CD4-positive, alpha-beta T cell treated with Interleukin-21 for 1 hour (primary cell): ENCODE measurements at places on chromosomes 16 and 17.

GRCh38 chr17:21129023-21129681 is 2.4 kb downstream of the DHRS7B start:
- no peak for DNase-seq

DNA sequence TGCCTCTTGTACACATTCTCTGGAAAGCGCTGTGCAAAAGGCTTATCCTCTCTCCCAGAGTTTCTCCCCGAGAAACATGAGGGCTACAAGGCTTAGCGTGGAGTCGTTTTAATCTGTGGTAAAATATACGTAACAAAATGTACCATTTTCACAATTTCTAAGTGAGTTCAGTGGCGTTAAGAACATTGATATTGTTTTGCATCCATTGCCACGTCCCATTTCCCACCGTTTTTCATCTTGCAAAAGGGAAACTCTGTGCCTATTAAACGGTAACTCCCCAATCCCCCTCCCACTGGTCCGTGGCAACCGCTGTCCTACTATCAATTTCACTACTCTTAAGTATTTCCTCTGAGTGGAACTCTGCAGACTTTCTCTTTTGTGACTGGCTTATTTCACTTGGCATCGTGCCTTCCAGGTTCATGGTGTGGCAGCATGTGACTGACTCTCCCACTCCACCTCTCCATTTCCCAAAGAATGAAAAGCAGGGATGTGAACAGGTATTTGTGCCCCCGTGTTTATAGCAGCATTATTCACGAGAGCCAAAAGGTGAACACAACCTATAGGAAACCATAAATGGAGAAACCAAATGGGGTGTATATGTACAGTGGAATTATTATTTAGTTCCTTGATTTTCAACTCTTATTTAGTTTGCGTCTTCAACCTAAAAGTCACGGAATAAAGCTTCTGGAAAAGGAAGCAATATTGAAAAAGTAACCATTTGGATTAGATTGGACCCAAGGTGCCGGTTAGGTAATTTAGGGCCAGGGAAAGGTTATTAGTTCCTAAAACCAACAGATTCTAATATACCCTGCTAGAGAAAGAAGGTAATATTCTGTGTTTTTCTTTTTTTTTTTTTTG is 1.1 kb upstream of the USP32 start:
- DNase-seq, result peak; percentile 36

GRCh38 chr17:31198026-31198425 is 99.0 kb downstream of the OMG start:
- no peak for DNase-seq

DNA sequence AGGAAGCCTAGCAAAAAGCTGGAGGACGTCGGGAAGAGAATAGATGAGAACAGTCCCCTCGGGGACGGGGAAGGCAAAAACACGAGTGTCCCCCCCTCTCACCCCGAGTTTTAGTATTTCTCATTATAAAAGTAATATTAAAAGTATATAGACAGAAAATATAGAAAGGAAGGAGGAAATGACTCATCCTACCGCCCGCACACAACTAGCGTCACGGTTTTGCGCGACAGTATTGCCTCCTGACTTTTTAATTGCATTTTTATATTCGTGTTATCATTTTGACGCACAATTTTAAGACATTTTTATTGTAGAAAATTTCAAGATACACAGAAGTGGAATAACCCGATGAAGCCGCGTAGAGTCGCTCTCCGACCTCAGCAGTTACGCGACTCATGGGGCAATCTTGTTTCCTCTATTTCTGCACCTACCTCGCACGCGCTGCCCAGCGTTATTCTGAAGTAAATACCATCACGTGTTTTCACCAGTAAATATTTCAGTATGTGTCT is 652 bp upstream of the SLC25A19 start:
- DNase-seq, result peak; percentile 60

- DNase-seq, result peak; percentile 35
These were observed 12.7 kb downstream of the MRM3 start for GRCh38 chr17:794876-795275.

- no peak for DNase-seq
These were observed 6.0 kb upstream of the ATP1B2 start for GRCh38 chr17:7644775-7645174.

DNA sequence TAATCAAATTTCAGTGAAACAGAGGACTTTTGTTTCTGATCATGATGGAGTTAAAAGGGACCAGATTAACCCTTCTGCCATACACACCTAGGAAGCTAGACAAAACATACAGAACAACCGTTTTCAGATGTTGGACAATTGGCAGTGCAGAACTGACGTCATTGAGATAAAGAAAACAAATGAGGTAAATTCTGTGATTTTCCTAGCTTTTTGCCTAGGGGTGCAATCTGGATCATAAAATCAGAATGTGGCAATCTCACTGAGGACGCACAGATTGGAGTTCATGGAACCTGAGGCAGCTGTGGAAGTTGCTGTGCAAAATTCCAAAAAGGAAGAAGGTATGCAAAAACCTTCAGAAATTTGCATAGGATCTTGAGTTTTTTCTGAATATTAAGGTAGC is 15.0 kb upstream of the USP32 start:
- DNase-seq, result no peak

DNA sequence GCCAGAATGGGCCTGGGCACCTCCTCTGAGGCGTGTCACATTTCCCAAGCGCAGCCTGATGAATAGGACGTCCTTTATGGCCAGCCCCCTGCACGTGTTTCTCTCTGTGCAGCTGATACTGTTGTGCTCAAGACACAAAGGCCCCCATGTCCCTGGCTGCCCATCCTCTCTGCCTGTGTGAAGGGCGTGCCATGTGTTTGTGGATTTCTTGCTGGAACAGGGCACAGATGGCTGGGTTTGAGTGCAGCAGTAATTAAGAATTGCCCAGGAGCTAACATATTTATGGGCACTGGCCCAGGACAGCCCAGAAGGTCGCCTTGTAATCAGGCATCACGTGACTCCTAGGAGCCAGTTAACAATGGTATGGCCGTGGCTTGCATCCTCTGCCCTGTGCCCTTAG is 181.1 kb downstream of the CCDC182 start:
- no peak for DNase-seq

DNA sequence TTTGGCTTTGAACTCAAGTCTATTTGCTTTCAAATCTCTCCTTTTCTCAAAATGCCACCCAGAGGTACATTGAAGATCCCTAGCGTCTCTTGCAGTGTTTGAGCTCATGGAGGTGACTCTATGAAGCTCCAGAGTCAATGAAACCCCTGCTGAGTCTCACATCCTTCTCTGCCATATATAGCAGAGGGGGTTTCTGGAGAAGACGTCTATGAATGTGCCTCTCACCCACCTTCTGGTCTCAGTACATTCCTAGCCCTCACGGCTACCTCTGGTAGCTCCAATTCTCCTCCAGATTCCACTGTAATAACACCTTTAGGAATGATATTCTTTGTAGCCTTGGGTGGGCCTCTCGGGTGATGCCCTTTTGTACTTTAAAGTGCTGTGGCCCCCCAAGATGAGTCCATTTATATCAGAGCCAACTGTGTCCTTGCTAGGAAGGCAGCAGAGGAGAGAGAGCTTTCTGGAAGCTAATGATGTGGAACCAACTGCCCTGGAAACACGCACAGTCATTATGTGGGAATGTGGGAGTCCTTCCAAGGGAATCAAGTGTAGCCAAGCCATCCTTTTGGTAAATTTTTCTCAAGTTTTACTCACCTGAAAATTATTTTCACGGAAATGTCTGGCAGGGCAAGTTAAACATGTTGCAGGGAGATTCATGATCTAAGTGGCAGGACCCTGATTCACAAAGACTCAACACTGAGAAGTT is 123.4 kb downstream of the ASIC2 start:
- DNase-seq, result no peak

DNA sequence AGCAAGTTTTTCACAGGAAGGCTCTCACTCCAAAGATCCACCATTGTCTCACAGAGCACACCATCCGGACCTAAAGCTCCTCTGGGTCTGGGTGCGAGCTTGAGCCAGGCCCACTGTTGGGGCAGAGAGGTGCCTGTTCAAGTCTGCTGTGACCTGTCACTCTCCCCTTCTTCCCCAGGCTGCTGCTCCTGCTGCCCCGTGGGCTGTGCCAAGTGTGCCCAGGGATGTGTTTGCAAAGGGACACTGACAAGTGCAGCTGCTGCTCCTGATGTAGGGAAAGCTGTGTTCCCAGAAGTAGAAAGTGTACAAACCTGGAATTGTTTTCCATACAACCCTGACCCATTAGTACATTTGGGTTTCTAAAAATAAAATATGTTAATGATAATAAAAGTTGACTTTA is 4.8 kb upstream of the MT1X start:
- no peak for DNase-seq

DNA sequence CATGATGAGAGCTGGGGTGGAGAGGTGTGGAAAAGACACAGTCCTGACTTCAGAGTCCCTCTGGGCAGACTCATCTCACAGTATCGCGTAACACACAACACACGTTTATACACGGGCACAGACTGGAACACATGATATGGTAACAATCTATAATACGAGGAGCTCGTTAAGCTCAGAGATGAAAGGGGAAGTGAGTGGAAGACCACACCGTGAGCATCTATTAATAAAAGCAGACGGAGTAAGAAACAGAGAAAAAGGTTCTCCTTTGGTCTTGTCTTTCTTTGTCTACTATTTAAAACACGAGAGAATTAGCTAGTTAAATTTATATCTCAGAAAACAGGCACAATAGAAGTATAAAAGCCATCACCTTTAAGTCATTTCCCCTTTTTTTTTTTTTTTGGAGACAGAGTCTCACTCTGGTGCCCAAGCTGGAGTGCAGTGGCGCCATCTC is 13.5 kb downstream of the ANKRD11 start:
- no peak for DNase-seq

GRCh38 chr16:46911038-46911437 is 26.9 kb downstream of the GPT2 start:
- no peak for DNase-seq

GRCh38 chr17:15398736-15399331 is 57.4 kb upstream of the TEKT3 start:
- DNase-seq, result no peak

DNA sequence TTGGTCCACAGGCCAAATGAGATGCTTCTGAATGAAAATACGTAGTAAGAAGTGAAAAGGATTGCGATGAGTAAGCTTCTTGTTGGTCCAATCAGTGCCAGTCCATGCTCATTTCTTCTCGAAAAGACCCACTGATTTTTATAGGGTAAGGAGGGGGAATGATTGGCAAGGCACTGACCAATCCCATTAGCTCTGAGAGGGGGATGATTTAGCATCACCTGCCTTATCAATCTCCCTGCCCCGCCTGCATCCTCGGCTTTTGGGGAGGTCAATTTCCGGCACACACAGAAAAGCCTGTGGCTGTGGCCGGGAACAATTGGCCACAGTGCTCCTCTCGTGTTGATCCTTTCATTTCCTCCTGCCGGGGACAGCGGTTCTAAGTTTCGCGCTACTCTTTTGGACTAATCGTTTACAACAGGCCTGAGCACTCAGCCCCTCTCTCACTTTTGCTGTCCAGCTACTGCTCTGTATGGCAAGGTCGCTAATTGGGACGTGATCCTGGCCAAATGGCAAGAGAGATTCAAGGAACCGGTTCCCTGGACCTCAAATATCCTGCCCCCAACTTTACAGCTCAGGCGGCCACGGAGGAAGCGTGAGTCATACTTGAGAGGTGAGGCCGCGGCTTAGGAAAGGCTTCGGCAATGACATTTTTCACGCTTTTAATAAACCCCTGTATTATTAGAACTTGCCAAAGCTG is 43.1 kb downstream of the TBX4 start:
- DNase-seq, result no peak

GRCh38 chr17:62627904-62628633 is 599 bp downstream of the MRC2 start:
- no peak for DNase-seq

DNA sequence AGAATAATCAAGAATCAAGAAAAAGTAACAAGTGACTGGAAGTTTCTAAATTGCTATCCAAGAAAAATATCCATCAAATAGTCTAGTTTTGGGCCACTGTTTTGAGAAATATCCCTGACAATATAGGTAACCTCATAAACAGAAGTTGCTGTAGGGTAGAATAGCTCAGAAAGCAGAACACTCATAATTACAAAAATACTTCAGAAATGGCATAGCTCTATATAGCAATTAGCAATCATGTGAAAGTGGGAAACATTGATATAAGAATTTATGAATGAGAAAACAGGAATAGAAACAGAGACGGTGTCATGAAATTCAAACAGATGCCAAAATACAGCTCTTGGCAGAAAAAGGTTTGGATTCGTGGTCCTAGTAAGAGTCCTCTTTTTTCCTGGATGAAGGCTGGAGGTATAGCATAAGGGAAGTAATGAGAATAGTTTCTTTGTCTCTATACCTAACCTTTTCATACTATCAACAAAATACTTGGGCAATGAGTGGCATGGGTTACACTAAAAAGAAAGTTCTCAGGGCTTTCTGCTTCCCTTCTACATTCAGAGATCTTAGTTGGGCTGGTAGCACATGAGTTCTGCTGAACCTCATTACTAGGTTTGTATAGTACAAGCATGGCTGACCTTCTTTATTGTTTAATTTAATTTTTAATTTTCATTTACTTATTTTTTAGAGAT is 33.5 kb downstream of the SPAG9 start:
- no peak for DNase-seq

DNA sequence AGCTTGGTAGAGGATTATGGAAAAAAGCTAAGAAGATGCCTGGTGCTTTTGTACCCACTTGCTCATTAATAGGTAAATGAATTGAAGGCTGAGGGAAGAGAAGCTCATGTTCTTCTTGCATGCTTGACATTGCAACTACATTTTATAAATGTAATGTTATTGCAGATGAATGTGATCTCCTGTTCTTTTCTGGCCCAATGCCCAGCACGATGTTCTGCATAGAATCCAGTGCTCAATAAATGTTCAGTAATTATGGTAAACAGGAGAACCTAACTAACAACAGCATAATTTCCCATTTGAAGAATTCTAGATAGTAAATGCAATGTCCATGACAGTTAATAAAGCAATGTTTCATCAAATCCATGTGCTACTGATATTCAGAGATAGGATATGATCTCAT is 638.2 kb upstream of the SOX9 start:
- no peak for DNase-seq

DNA sequence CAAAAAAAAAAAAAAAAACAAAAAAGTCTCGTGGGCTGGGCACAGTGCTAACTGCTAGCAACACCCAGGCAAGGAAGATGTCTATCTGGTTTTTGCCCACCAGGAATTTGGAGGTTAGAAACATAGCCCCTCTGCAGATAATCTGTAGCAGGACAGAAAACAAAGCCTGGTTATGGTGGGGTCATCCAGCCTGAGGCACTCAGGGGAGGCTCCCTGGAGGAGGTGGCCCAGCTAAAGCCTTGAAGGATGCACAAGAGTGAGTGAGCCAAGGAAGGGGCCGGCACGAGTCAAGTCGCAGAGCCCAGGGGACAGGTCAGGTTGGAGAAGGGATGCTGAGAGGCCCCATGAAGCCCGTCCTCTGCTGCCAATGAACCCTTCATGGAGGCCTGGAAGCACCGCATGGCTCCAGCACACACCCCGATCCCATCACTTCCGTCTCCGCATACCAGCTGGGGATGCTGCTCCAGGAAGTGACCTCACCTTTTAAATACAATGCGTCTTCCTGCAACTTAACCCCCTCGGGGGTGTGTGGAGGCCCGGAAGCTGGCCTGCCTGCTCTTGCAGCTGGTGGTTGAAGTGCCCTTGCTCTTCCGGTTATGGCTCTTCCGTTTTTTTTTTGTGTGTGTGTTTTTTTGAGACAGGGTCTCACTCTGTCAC is 86.5 kb downstream of the ENGASE start:
- DNase-seq, result no peak

- no peak for DNase-seq
These were observed 14.0 kb upstream of the TRAP1 start for GRCh38 chr16:3731126-3731935.

GRCh38 chr17:8703001-8703400 is 41.6 kb downstream of the CCDC42 start:
- DNase-seq, result no peak
